ENCODE measurements at places on chromosomes 4 and X.

GRCh38 chr4:168560184-168561180, 63.6 kb downstream of the PALLD start:
- DNase-seq, result no peak

DNA sequence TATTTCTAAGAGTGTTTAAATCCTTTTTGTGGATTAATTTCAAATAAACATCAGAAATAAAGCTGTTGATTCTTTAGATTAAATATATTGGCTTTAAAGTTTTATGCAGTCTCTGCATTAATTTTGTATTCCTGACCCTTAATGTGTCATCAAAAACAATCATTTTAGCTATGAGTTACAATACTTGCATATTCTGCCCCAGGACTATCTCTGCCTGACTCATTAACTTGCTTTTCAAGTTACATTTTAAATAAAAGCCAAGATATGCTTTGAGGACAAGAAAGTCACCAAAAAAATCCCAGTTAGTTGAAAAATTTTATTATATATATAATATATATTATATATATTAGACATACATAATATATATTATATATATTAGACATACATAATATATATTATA, 208.7 kb downstream of the ADGRL3 start:
- DNase-seq, result no peak

DNA sequence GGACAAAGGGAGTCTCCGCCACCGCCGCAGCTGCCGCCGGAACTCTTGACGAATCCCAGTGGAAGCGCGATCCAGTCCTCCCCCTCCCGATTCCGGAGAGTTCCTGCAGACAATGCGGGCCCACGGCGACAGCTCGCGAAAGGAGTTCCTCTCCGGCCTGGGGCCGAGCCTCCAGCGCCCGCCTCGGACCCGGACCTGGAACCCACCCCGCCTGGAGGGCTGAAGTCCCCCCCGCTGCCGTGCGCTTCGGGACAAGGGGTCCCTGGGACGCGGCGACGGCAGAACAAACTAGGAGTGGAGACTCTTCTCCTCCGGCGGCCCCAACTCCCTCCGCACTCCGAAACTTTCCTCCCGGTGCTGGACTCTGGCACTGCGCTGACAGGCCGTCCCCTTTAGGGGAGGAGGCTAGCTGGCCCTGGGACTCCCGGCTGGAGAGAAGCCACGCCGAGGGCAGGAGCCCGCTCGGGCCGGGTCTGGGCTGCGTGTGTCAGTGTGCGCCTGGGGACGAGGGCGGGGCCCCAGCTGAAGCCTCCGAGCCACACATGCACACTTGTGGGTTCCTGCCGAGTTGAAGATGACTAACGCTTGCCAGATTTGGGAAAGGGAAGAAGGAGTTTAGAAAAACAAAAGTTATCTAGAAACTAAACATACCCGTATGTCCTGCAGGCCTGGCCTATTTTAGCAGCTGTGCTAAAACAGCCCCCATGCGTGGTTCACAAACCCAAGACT, at the start of gene ANTXR2:
Gene ANTXR2 (minus strand): TSS at position 486 of the 729 bp plus-strand sequence. CDS start 669 bp downstream, outside the sequence.
- DNase-seq, result peak; percentile 63

DNA sequence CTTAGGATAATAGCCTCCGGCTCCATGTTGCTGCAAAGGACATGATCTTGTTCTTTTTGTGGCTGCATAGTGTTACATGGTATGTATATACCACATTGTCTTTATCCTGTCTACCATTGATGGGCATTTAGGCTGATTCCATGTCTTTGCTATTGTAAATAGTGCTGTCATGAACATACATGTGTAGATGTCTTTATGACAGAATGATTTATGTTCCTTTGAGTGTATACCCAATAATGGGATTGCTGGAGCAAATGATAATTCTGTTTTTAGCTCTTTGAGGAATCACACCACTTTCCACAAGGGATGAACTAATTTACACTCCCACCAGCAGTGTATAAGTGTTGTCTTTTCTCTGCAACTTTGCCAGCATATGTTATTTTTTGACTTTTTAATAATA, 4.6 kb downstream of the RAB33B start:
- DNase-seq, result no peak

- no peak for DNase-seq
These were observed 25.9 kb downstream of the CC2D2A start for GRCh38 chr4:15495621-15496020.

DNA sequence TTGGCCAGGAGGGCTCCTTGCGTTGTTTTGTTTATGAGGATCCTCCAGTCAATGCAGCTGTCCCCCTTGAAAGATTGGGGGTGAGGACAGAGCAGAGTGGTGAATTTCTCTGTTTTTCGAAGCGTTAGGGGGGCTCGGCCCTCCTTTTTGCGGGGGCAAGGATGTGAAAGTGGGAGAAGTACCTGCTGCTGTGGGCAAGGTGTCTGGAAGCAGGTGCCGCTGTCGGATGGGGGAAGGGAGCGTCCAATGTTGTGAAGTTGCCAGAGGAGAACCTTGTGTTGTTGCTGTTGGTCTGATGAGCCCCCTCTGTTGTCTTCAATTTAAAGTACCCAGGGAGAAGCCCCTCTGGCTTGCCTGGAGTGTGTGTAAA, 613 bp downstream of the GLRB start:
- no peak for DNase-seq

- DNase-seq, result no peak
These were observed 26.2 kb upstream of the MXD4 start for GRCh38 chr4:2288051-2288541.

DNA sequence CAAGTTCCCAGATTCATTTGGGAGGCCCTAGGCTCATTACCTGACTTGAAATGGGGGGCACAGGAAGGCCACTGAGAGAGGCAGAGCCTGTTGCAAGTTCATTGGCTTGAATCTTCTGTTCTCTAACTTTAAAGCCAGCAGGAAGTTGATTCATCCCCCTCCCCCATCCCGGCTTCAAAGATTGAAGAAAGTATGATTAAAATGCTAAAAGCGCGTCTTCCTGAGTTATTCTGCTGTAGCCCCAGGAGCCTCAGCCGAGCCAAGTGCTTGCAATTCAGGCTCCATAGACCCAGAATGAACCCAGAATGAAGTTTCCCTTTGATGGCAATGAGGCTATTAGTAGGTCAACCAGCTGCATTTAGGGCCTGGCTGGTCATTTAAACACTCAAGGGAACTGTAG, 14.7 kb downstream of the CHST7 start:
- DNase-seq, result no peak

GRCh38 chrX:20319054-20319453, 52.3 kb upstream of the RPS6KA3 start:
- no peak for DNase-seq

DNA sequence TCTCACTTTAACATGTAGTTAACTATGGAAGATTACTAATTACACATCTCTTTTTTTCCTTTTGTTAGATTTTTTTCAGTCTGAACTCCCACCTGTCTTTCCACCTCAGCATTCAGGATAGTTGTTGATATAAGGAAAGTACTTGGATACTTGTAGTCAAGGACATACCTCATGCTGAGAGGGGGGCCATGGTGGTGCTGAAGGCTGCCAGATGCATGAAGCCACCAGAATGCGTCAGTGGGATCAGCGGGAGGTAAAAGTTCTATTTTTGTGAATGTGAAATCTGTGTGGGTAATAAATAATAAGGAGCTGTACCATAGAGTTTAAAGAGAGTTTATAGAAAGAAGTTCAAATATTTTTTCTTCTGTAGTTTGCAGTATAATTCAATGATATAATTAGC, 13.1 kb upstream of the NDST4 start:
- DNase-seq, result no peak

All from amygdala (tissue), 56 donors.